ENCODE measurements at places on chromosomes 1 and 21.

- peak; percentile 12 for DNase-seq
Measured at GRCh38 chr1:12472798-12473551, 145.0 kb downstream of the DHRS3 start.

DNA sequence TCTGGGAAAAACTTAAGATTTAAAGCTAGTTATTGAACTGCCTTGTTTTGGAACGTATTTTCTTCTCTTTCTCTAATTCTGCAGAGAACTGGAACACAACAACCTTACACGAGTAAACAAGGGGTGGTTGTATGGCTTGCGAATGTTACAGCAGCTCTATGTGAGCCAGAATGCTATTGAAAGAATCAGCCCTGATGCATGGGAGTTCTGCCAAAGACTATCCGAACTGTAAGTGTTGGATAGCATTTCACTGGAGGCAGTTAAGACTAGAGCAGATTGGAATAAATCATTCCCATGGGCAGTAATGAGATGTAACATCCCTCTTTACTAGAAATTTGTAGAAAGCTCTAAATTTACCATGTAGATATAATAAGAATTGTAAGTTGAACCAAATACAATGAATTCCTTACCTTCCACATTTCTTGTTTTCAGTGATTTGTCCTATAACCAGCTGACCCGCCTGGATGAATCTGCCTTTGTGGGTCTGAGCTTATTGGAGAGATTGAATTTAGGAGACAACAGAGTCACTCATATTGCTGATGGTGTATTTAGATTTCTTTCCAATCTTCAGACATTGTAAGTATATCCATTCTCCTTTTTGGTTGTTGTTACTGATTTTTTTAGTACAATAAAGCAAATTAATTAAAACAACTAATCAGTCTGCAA is 22.9 kb downstream of the LRIG2 start:
- no peak for DNase-seq

DNA sequence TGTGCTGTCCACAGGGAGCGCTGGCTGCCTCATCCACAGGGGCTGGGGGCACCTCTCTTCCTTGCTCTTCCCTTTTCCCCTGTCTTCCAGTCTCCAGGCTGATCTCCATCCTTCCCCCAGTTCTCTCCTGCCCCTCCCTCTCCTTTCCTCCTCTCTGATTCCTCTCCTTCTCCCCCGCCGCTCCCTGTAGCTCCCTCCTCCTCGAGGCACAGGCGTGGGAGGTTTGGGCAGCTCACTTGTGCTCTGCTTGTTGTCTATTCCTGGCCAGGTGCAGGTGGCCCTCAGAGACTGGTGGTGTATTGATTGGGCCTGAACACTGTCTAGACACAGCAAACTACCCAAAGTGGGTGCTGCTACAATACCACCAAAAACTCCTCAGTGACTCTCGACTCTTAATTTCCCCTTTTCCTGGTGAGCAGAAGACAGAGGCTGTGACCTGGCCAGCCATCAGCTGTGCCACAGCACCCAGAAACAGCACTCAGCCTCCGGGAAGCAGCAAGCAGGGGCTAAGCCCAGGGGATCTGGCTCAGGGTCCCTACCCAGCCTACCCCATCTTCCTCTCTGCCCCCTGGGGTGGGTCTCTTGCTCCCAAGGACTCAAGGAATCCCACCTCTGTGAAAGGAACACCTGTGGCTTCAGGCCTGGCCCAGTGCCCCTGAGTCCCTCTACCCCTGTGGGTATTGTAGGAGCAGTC is 93.3 kb downstream of the DDX20 start:
- no peak for DNase-seq

- DNase-seq = no peak
Measured at GRCh38 chr1:92066321-92066720, 8.9 kb downstream of the SETSIP start.

DNA sequence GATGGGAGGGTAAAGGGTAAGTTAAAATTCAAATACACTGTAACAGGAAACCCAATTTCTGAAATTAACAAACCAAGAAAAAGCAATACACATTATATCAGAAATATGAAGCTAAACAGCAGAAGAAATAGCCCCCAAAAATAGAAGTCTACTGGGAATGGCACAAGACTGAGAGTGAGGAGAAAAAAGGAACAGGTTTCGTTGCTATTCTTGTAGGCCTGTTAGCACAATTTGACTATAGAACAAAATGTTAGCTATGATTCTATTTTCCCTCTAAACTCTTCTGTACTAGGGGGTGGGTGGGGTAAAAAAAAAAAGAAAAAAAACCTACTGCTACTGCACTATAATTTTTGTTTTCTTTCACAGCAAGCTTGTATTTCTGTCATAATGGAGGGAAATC is 12.5 kb downstream of the RBBP5 start:
- no peak for DNase-seq

- DNase-seq = no peak
Measured at GRCh38 chr1:33088119-33088906, 7.4 kb downstream of the AZIN2 start.

- no peak for DNase-seq
Measured at GRCh38 chr1:16237343-16237830, 404 bp upstream of the CPLANE2 start.

- no peak for DNase-seq
Measured at GRCh38 chr21:26072666-26073615, 97.6 kb downstream of the APP start.

DNA sequence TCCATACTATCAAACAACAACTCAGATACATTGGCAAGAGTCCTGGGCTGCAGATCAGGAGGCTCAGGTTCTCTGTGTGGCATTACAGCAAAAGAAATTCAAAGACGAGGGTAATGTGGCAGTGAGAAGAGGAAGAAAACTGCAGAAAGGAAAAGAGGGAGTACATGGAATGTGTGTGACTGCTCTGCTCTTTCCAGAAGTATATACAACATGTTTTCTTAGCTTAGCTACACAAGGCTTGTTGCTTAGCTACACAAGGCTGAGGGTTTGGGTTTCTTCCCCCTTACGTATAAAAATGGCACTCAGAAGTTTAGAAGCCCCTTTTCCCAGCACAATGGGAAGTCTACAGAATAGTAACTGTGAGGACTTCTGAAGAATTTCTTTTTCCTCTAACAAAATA is 86.0 kb downstream of the PRRX1 start:
- DNase-seq = no peak

DNA sequence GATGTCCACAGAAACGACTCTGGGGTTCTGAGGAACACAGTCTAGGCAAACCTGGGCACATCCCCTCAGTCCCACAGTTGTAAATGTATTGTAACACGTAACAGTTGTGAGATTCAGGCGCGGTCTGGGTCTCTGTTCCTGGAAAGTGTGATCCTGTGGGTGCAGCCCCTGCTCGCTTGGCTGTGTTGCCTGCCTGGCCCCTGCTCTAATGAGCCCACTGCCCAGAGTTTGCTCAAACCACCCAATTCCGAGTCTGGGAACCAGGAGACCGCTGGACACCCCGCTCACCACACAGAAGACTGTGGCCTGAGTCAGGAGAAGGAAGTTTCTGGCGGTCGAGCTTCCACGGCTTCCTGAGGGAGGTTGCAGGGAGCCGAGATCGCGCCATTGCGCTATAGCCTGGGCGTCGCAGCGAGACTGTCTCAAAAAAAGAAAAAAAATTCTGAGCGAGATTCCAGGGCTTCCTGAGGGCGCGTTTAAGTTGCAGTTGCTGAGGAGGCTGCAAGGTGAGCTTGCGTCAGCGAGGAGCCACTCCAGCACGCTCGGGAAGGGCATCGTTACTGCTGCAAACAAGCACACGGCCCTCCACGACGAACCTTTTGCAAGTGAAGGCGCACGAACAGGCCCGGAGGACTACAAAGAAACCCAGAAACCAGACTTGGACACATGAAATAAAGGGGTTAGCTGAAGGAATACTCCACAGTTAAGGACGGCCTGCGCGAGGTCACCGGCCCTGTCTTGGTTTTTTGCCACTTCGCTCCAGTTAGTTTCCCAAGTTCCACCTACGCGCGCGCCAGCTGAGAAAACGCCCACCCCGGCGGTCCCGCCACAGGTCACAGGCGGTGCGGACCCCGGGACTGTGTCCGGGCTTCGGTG is 1.1 kb downstream of the C21orf58 start:
- no peak for DNase-seq

DNA sequence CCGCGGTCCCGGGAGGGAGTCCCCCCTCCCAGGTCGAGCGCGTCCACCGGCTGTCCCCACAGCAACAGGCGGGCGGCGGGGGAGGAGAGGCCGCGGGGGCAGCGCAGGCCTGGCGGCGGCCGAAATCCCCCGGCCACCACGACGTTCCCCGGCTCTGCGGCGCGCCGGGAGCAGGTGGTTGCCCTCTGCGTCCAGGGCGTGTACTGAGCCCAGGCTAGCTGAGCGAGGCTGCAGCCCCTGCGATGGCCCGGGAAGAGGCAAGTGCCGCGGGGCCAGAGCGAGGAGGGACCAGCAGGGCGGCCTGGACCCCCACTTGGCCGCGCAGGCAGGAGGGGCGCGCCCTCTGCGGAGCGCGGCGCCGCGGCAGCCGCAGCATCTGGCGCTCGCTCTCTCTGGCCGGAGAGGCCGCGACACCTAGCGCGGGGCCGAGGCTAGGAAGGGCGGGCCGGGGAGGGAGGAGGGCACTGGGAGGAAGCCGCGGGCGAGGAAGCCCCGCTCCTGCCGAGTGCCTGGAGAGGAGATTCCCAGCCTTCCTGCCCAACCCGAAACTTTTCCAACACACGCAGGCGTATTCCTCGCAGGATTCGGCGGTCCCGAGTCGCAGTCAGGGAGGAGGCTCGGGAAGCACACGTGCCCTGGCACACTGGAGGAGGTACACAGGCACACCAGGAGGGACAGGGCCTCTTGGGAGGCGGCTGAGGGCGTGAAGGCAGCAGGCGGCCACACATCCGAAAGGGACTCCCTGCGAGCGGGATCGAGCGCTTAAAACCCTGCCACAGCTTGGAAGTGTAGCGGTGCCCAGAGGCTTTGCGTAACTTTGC is 4.9 kb upstream of the PROX1 start:
- DNase-seq = no peak

DNA sequence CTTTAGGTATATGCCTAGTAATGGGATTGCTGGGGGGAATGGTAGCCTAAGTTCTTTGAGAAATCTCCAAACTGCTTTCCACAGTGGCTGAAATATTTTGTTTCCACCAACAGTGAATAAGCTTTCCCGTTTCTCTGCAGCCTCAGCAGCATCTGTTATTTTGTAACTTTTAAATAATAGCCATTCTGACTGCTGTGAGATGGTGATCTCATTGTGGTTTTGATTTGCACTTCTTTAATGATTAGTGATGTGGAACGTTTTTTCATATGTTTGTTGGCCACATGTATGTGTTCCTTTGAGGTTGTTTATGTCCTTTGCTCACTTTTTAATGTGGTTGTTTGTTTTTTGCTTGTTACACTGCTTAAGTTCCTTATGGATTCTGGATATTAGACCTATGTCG is 237.4 kb downstream of the CENPF start:
- no peak for DNase-seq

GRCh38 chr1:110610696-110611286 is 4.6 kb upstream of the KCNA2 start:
- DNase-seq = no peak

- no peak for DNase-seq
Measured at GRCh38 chr1:198499588-198499987, 40.9 kb downstream of the ATP6V1G3 start.

GRCh38 chr1:23013657-23014056 is 2.0 kb downstream of the TEX46 start:
- DNase-seq = no peak

DNA sequence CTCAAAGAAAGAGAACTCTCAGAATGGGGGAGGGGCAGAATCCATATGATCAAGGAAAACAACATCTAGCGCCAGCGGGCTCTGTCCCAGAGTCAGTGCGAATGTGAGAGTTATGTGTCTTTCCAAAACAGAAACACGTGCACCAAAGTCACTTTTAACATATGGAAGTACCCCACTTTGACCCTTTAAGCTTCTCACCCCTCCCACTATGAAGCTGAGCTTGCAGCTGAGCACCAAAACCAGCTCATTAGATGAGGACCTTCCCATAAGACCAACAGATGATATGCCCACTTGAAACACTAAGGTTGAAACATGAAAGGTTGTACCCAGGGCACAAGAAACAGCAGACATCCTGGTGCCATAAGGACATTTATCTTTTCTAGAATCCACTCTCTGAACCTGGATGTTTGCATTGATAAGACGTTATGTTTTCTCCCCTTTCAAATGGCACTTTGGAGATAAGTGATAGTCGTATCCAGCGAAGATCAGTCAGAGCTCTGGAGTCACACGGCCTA is 171.0 kb downstream of the TGFBR3 start:
- no peak for DNase-seq
